ENCODE measurements at places on chromosomes 6 and 20. TPM values are rescaled to one million over a fixed set of nuclear protein-coding genes. Genes with fewer than 3 reads are reported as not detected.

DNA sequence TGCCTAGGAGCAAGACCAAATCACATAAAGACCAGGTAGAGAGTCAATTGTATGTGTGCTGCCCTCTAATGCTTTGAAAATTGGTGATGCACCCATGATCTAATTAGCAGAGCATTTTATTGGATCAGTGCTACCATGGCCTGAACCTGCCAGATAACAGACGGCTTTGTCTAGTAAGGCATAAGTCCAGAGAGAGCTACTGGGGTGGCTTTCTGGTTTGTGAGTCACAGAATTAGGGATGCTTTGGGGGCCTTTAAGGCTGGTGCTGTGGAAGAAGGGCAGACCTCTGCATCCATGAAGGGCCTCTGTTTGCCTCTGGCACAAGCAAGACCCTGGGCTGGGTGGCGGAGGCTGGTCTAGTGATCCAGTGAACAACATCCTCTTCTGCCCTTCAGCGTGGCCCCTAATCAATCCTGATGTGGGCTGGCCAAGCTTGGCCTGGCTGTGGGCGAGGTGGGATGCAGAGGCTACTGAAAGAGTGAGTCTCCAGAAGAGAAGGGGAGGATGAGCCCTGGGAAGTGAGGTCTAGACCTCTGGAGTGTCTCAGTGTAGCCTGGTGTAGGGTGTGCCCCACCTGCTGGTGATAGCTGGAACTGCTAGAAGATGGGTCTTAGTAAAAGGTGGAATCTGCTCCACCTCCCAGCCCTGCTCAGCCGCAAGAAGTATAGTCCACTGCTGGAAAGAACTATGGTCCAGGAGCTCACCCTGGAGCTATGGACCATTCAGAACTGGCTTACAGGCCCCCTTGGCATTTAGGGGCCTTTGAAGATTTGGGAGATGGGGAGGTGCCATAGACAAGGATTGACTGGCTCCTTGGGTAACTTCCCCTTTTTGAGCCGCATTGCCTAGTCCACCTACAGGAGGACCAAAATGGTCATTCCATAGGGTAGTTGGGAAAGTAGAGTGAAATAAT is 36.7 kb upstream of the AAR2 start:
- DNase-seq, result peak; percentile 95

DNA sequence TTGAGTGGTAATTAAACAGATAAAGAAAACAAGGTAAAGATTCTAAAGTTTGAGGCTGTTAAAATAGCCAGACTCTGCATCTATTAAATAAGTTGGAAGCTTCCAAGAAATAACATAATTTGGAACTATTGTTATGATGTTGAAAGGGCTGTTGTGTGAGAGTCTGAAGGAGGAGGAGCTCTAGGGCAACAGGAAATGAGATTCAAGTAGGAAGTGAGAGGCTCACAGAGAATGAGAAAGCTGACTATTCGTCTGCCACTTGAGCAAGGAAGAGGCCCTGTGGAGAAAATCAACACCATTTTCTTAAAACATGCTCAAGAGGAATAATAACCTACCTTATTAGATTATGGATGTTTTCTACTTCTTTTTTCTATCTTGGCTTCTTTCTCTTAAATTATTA is 185.2 kb downstream of the SLC24A3 start:
- no peak for DNase-seq

GRCh38 chr20:62208795-62209755 is 11.0 kb downstream of the HRH3 start:
- DNase-seq, result no peak

- DNase-seq, result no peak
Observed at GRCh38 chr6:48184648-48185047, 73.7 kb upstream of the PTCHD4 start.

- DNase-seq, result no peak
Observed at GRCh38 chr6:111724505-111724904, 118.8 kb upstream of the TRAF3IP2 start.

The SRXN1 gene
- 62.4 TPM for total RNA-seq

- DNase-seq, result no peak
Observed at GRCh38 chr6:75209184-75209723, 3.4 kb upstream of the COL12A1 start.

The CUTA gene
- total RNA-seq, result 107 TPM

GRCh38 chr6:63188828-63189227 is 22.4 kb upstream of the FKBP1C start:
- DNase-seq, result no peak

GRCh38 chr6:20532881-20533280 is 1.4 kb upstream of the CDKAL1 start:
- DNase-seq, result no peak

- DNase-seq, result no peak
Observed at GRCh38 chr6:16324606-16325225, 86.3 kb downstream of the GMPR start.

The MSH5 gene
- total RNA-seq, result 17.0 TPM

DNA sequence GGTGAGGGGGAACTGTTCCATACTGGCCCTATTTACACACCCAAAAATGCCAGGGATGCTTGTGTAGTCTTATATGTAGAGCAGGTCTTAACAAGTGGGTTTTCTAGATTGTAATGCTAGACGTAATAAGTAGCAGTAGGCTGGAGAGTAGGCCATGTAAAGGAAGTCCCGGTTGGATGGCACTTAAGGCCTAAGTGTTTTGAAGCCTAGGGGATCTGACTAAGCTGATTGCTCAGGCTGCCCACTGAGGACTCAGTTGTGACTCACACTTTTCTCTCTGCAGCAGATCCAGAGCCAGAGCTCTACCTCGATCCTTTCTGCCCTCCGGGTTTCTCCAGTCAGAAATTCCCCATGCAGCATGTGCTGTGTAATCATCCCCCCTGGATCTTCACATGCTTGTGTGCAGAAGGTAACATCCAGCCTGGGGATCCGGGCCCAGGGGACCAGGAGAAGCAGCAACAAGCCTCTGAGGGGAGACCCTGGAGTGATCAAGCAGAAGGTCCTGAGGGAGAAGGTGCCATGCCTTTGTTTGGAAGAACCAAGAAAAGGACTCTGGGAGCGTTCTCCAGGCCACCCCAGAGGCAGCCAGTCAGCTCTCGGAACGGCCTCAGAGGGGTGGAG is 26.6 kb downstream of the ZNF133 start:
- no peak for DNase-seq

The ENPP5 gene
- total RNA-seq, result 0.32 TPM

The GPR6 gene
- not detected for total RNA-seq

DNA sequence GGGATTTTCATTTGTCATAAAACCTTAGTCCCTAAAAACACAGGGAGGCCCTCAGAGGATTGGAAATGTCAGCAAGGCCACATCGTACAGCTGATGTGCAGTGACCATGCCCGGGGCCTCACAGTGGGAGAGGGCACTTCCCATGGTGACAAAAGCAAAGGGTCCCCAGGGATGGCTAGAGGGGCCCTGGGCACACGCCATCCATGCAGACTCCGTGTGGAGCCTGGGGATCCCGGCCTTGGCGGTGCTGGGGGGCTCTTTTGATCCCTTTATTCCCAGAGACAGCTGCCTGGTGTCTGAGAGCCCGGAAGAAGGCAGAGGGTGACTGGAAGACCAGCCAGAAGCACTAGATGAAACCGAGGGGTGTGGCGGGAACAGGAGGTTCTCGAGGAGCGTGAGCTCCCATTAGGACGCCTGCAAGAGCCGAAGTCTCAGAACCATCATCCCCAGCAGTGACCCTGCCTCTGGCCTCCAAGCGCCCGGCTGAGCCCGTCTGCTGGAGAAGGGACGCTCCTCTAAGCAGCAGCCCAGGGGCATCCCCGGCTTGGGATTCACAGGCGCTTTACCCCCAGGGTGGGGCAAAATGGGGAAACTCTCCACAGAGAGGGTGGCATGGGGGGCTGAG is 49.1 kb upstream of the FRMD1 start:
- no peak for DNase-seq

The TENT5A gene
- total RNA-seq, result 21.8 TPM

GRCh38 chr6:68834551-68834950 is 199.5 kb downstream of the ADGRB3 start:
- DNase-seq, result no peak

The SEMG1 gene
- not detected for total RNA-seq

DNA sequence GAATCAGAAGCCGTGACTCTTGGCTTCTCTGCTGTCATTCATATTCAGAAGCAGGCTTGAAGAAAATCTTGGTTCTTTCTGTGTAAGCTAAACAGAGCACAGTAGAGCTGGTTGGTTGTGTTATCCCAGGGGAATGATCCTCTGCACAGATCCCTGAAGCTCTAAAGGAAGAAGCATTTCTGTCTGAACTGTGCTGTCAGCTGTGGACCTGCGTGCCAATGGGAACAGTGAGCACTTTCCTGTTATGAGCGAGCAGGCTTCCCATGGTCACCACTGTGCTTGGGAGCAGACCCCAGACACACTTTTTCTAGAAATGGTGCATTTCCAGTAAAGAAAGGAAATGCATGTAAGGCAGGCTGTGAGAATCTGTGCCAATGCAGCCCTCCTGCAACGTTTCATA is 490.2 kb downstream of the EPM2A start:
- no peak for DNase-seq

The NFS1 gene
- 32.1 TPM for total RNA-seq

The CCN2 gene
- total RNA-seq, result 111 TPM

The CCHCR1 gene
- 21.1 TPM for total RNA-seq

GRCh38 chr20:47680804-47681529 is 104.3 kb downstream of the SULF2 start:
- DNase-seq, result no peak

- no peak for DNase-seq
Observed at GRCh38 chr6:162337412-162337811, 390.2 kb downstream of the PRKN start.

The SLC24A3 gene
- total RNA-seq, result 8.5 TPM

The ADAM33 gene
- 94.4 TPM for total RNA-seq

DNA sequence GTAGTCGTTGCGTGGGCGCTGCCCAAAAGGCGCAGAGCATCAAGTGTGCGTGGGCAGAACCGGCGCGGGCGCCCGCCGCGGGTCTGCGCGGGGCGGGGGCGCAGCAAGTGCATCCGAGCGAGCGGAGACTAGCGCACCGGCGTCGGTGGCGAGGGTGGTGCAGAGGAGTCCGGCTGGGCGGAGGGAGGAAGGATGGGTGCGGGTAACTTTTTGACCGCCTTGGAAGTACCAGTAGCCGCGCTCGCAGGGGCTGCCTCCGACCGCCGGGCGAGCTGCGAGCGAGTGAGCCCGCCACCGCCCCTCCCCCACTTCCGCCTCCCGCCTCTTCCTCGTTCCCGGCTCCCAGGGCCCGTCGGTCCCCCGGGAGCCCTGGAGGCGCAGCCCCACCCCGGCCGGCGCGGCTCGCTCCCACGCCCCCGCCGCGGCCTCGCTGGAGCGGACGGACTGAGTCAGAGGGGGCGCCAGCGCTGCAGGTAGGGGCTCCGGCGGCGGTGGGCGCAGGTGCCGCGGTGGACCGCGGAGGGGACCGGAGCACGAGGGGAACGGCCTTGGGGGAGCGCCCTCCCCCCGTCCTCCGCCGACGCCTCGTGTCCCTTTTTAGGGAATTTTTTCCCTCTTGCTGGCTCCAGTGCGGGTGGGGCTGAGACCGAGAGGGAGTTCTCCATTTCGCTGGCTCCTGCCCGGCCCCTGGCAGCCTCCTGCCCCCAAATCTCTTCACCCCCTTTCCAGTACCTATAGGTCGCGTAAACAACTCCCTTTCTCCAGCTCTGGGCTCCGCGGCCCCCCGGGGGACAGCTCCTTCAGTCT is 1.6 kb upstream of the DBNDD2 start:
- DNase-seq, result no peak

DNA sequence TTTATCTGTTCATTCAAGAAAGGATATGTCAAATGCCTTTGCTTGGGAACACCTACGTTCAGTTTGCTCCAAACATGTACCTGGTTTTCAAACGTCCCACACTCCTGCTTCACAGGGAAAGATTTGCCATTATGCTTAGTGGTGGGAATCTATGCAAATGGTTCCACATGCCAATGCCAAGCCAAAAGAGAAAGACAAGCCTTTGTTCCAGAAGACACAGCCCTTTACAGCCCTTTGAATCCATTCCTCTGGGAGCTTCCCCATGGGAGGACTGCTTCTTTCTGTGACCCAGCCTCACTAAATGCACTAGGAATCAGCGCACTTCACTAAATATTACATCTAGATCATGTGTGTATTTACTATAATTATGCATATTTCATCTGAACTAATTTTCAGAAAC is 619.5 kb downstream of the PRKN start:
- DNase-seq, result no peak

GRCh38 chr20:10430000-10430466 is 4.0 kb downstream of the MKKS start:
- no peak for DNase-seq

DNA sequence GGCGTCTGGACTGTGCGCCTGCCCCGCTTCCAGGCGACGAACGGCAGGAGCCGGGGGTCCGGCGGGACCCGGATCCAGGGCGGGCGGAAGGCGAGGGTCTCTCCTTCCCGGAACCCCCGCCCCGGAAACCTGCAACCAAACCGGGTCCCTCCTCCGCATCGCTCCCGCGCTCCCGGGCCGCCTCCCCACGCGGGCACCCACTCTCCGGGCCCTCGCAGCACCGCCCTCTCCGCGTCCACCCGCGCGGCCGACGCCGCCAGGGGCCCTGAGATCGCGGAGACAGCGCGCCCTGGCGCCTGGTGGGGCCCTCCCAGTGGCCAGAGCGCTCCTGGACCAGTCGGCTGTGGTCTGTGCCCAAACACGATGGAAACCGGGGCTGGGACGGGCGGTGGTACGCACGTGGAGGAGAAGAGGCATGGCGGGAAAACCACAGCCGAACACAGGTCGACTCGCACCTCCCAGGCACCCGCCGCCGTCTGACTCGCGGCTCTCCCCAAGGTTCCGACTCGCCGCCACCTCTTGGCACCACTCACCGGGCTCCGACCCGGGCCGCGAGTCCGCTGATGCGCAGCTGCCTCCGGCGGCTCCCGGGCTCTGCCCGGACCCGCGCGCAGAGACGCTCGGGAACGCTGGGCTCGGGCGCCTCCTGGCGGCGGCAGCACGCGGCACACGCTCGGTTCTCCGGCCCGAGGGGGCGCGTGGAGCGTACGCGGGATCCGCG is 7.9 kb downstream of the NKX2-2 start:
- DNase-seq, result no peak

GRCh38 chr20:38117635-38118034 is 47.4 kb downstream of the TGM2 start:
- DNase-seq, result no peak

The RNF182 gene
- not detected for total RNA-seq

The SPTLC3 gene
- total RNA-seq, result 9.7 TPM

The LY6G5B gene
- 10.1 TPM for total RNA-seq

GRCh38 chr6:162140251-162140852 is 587.2 kb downstream of the PRKN start:
- DNase-seq, result no peak

DNA sequence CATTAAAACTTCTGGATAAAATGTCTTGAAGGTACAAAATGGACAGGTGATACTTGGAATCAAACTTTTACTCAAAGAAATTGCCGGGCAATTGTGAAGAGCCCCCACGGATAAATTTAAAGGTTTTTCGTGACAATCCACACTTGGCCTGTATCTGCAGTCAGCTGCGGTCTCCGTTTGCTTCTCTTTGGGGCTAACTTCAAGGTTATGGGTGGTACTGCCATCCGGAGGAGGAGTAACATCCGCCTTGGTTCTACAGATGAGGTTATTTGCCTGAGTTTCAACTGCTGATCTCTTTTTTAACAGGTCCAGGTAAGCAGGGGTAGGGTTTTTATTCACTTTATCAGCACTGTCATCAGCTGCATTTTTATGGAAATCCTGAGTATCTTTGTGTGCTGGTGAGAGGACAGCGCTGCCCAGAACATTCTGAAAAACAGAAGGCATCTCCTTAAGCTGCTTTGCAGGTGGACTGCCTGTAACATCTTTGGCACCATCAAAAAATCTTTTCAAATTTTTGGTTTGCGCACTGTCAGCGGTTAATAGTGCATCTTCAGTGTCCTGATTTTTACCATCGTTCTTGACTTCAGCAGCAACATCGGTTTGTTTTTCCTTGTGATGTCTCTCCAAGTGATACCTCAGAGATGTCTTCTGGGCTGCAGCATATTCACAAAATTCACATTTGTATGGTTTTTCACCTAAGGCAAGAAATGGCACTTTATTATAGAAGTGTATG is 16.9 kb downstream of the ZNF217 start:
- no peak for DNase-seq

Measured in omental fat pad (tissue), 4 donors.